Posterior vena cava (tissue), 2 donors: ENCODE measurements at places on chromosomes 3 and 15. TPM values are rescaled to one million over a fixed set of nuclear protein-coding genes. Genes with fewer than 3 reads are reported as not detected.

DNA sequence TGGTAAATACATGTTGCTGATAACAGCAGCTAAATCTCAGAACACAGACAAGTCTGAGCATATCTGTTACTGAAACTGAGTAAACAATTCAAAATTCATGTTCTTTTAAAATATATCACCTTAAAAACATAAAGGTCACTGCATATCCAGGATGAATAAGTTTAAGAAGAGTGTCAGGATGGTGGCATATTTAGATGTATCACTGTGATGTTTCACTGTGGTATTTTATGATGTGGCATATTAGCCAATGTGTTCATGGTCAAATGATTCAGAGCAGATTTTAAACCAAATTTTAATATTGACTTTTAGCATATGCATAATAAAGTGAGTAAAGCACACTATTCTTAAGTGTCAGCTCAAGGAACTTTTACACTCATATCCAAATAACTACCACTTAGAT lies 346.4 kb upstream of the DPPA4 start:
- DNase-seq, result no peak

- DNase-seq, result no peak
These were observed 201.3 kb downstream of the ABHD5 start for GRCh38 chr3:43892061-43892460.

DNA sequence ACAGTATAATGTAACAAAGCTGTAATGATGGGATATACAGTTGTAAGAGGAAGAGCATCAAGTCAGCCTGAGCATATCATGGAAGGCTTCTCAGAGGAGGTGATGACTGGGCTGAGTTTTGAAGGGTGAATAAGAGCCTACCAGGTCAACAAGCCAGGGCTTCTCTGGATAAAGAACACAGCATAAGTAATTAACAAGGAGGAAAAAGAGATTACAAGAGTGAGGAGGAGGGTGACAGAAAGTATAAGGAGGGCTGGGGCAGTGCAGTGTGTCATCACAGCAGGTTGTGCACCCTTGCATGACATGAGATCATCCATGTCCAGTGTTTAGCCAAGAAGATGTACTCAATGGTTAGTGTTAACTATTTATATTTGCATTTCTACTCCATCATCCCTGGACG lies 16.9 kb upstream of the SPATA12 start:
- no peak for DNase-seq

DNA sequence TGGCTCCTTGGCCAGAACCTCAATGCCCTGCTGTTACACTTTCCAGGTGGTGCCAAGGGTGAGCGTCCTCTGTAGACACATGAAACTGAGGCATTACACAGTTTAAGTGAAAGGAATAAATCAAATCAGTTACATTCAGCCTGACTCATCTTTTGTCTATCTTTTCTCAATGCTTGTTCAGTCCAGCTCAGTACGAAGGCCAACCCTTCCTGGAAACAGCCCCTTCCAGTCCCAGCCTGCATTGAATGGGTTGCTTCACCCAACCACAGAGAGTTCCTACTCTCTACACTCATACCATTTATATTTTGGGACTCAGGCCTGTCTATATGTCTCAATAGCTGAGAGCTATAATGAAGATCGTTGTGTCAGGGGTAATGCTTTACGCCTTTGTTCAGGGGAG lies 363.6 kb downstream of the RORA start:
- no peak for DNase-seq

GRCh38 chr3:101072300-101072699 lies 79.1 kb upstream of the ABI3BP start:
- DNase-seq, result no peak

- DNase-seq, result no peak
These were observed at the start of gene ZIC1 for GRCh38 chr3:147409143-147410115. TSS of gene ZIC1 (plus strand) at chr3:147409365. CDS start at chr3:147410113, 748 bp downstream.

The SNTN gene
- not detected for total RNA-seq

The KIF9 gene
- total RNA-seq, result 5.6 TPM

GRCh38 chr3:86771741-86772512 lies 219.0 kb downstream of the VGLL3 start:
- peak; percentile 59 for DNase-seq

DNA sequence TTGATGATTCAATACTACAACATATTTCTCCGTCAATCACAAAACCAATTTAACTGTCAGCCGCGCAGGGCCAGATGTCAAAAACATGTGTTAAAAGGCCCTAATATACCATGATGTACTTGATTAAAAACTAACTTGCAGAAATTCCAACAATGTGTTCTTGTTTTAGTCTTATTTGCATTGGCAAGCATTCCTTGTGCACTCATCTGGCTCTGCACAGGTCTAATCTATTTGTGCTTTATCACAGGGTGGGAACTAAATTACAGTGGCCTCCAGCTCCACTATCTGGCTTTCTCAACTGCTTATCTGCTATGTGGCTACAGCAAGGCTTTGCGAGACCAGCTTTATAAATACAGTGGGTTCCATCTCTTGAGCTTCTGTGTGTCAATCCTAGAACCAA lies 455.5 kb downstream of the ERC2 start:
- DNase-seq, result no peak

The SCN11A gene
- 0.29 TPM for total RNA-seq

DNA sequence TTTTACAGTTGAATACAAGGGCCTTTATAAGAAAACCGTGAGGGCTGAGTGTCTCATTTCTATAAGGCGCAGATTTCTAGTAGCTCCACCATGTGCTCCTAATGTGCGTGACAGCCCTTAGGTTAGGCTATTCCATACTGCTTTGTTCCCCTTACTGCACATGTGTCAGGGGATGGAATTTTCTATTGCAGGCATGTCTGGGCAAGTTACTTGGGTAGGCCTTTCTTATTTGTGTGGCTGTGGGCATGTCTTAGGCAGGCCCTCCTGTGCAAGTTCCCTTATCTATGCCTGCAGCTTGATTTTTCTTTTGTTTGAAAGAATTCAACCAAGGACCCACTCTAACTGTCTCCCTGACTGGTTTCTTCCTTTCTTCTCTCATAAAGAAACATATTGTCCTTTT lies 434.2 kb upstream of the CNTN3 start:
- DNase-seq, result no peak

The TTC14 gene
- 43.3 TPM for total RNA-seq

The SV2B gene
- 3.4 TPM for total RNA-seq

GRCh38 chr3:14492948-14493881 lies 46.9 kb downstream of the GRIP2 start:
- peak; percentile 50 for DNase-seq

GRCh38 chr15:99051308-99051707 lies 43.7 kb upstream of the PGPEP1L start:
- DNase-seq, result peak; percentile 17
